Activated CD4-positive, alpha-beta T cell treated with anti-CD3 and anti-CD28 coated beads for 4 hours (primary cell): ENCODE measurements at places on chromosomes 6 and 20.

- no peak for DNase-seq
Observed at GRCh38 chr20:53739799-53740785, 146.5 kb upstream of the ZNF217 start.

DNA sequence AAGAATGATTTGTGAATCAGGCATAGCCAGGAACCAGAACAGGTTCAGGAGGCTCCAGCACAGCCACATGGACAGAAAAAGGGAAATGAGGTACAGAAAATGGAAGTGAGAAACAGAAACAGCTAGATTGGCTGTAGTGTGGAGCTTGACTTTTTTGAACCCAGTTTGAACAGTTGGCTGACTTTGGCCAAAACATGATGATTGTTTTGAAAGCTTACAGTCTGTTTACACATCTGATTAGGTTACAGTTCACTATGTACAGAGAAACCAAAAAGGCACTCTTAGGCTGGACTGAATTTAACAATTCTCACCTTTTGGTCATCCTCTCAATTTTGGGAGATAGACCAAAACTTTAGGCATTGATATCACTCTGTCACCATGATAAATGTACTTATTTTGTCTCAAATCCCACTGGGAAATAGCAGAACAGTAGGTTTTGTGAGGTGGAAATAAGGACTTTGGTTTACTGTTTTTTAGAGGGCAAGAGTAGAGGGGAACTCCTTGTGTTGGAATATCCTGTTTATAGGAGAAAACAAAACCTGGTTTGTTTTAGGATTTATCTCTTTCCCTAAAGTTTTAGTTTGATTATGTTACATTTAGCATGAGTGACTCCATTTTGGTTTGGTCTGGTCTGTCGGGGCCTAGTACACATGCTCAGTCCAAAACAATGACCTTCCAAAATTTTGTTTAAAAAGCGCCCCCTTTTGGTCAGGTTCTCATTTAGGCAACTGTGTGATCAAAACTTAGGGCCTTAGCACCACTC, 123.1 kb downstream of the OLIG3 start:
- no peak for DNase-seq

DNA sequence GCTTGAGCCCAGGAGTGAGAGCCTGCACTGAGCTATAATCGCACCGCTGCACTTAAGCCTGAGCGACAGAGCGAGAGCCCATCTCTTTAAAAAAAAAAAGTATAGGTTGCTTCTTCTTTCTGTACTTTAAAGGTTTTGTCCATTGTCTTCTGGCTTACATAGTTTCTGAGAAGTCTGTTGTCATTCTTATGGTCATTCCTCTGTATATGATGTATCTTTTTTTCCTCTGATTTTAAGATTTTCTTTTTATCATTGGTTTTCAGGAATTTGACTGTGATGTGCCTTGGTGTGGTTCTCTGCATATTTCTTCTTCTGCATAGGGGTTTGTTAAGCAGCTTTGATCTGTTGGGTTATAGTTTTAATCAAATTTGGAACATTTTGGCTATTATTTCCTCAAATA, 29.1 kb downstream of the QRSL1 start:
- DNase-seq, result no peak

DNA sequence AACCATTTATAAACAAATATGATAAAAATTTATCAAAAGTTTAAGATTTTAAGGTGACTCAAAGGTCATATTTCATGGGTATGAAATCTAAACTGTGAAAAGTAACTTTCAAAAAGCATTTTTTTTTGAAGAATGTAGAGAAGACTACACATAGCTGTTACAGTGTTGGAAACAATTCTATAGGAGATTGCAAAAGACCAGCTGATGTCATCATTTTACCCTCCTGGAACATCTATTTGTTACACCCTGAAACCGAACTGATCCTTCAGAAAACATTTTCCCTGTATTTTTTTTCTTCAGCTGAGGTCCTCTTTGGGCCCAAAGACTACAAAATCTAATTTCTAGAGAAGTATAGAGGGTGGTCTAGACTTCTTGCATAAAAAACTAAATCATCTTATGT, 297.5 kb upstream of the FERMT1 start:
- DNase-seq, result no peak

DNA sequence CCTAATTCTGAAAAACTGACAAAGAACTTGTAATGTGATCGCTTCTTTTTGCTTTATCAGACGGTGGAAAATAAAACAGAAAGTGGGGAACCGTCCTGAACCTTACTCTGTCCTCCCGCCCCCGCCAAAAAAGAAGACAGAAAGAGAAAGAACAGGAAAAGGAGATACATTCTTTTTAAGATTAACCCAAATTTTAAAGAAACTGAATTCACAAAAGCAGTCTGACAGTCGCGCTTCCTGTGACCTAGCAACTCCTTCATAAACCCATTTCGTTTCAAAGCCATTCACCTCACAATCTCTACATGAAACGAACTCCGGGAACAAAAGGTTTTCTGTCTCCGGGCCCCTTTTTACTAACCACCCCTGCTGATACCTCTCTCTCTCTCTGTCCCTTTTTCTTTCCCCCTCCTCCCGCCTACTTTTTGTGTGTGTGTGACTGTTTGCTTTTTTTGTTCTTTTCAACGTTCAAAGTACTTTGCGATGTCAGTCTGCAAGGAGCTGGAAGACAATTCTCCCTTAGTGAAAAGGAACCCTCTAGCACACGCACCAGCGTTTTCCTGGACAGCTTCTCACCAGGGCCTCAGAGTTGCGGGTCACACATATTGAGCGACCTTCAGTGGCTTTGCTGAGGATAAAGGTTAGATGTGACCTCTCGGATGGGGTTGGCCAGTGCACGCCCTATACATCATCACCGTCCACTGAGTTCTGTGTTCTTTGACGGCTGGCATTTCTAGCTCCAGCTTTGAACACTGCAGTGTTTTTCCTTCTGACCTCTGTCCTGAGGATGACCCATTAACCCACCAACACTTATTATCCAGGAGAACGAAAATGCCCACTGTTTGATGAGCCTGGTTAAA, 530 bp upstream of the NEDD9 start:
- no peak for DNase-seq

GRCh38 chr6:29828471-29828797, 809 bp downstream of the HLA-G start:
- DNase-seq, result peak; percentile 28

- no peak for DNase-seq
Observed at GRCh38 chr6:158607411-158608170, 37.0 kb downstream of the DYNLT1 start.

DNA sequence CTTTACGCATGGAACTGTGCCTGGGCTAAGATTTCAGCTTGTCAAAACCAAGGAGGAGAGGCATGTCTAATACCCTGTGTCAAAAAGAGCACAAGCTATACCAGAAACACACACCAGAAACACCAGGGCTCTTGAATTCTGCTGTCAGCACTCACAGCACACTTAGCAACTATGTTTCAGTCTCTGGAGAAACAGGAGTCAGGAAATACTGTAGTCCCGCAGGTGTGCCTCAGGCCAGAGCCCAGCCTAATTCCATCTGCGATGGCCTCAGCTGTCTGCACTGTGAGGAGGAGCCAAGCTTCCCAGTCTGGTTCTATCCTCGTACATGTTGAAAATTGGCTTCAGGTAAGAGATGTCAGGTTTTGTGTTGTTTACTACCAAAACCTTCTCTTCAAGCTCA, 31.6 kb downstream of the MTRES1 start:
- no peak for DNase-seq
